ENCODE measurements at places on chromosomes 6 and 20.

- no peak for DNase-seq
These were observed 45.0 kb upstream of the INSM1 start for GRCh38 chr20:20322912-20323311.

GRCh38 chr6:122770835-122771601 lies 8.5 kb upstream of the FABP7 start:
- DNase-seq, result no peak

- no peak for DNase-seq
These were observed 39.3 kb downstream of the ARID1B start for GRCh38 chr6:156816505-156816904.

DNA sequence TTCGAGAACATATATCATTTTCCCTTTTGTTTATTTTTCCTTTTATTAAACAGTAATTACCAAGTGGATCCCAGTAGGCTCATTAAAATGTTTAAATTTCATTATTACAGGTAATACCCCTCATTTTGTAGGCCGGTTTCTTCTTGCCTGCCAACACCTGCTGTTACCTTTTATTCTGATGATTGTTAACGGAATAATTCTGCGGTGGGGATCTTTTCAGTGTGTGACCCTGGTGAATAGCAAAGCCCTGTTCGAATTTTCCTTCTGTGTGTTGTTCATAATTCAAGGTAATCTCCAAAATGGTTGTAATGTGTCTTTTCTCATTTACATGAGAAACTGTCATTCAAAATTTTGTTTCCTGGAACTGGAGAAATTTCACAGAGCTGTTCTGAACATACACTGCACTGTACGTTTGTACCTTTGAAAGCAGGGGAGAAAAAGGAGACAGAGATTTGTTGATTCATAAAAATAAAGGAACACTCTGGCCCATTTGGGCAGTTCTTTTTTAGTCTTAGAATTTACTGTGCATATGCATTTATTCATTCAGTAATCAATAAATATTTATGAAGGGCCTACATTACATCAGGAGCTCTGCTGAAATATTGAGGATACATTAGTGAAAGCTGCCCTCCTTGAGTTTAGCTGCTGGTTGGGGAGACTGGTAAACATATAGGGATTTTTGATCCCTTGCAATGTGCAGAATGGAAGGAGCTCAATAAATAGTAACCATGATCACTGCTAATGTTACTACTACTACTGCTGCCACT lies 502.0 kb downstream of the QKI start:
- no peak for DNase-seq

DNA sequence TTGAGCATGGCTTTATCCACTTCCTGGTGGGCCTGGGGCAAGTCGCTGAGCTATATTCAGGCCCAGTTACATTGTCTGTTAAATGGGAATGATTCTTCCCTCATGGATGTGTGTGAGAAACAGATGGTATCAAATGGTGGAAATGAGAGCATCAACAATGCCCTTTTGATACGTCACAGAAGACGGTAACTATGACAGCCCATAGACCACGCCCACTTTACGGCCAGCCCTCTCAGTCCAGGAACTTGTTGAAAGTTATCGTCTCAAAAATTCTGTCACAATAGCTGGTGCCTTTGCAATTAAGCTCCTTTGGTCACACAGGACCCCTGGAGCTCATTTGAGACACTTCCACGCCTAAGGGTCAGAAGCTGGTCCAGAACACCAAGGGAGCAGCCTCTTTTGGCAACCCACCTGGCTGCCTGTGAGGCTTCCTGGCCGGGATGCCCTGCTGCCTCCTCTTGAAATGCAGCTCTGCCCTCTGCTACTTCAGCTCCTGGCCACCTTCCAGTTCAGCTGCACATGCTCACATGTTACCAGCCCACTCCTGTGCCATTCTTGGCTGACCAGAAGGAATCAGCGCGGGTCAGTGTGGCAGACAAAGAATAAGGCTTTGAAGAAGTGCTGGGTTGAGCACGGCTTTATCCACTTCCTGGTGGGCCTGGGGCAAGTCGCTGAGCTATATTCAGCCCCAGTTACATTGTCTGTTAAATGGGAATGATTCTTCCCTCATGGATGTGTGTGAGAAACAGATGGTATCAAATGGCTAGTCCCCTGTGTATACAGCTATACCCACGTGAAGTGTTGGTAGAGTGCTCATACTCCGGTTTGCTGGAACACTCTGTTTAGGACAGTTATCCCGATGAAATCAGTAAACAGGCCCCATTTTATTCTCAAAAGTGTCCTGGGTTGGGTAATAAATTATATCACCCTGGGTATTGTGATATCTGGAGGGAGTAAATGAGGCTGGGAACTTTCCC lies 199.2 kb upstream of the SUPT3H start:
- DNase-seq, result peak; percentile 80

DNA sequence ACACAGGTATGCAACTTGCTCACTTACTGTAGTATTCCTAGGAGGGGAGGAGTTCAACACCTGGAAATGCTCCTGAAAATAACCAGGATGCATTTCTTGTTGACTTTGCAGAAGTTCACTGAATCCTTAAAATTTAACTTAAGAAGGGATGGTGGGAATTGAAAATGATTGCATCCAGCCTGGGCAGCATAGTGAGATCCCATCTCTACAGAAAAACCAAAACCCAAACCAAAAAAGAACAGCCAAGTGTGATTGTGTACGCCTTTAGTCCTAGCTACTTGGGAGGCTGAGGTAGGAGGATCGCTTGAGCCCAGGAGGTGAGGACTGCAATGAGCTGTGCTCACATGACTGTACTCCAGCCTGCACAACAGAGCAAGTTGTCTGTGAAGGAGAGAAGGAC lies 1.7 kb downstream of the DNAH8 start:
- no peak for DNase-seq

DNA sequence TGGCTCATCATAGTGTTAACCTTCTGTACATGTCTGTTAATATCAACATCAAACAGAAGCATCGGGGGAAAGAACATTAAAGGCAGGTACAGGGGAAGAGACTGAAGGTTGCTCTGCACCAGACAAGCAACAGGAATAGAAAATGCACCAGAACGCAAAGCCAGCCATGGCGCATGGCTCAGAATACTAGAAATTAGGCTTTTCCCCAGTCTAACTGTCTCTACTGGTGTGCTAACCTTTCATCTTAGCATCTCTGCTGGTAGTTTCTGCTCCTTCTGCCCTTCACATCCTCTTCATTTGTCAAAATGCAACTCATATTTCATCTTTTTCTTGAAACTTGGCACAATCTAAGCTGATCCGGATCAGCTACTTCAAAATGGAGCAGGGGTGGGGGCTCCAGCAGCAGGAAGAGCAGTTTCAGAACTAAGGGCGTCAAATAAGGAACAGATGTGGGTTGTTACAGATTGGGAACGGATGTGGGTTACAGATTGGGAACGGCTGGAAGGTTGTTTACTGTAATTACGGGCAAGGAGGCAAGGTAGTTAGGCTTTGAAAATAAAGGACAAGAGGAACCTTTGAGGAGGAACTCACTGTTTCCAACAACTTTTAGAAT lies 13.1 kb upstream of the RNASET2 start:
- no peak for DNase-seq

- DNase-seq, result no peak
These were observed 81.2 kb upstream of the SULF2 start for GRCh38 chr20:47866480-47866879.

GRCh38 chr20:4444404-4444803 lies 277.3 kb upstream of the PRND start:
- no peak for DNase-seq

DNA sequence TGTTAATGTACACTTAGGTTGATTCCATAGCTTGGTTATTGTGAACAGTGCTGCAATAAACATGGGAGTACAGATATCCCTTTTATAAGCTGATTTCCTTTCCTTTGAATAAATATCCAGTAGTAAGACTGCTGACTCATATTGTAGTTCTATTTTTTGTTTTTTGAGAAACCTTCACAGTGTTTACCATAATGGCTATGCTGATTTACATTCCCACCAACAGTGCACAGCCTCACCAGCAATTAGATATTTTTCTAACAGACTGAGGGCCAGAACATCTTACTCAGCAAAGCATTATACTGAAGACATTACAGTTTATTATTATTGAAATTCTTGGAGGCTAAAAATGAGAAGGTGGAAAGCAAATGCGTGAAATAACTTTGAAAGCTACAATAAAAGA lies 187.3 kb upstream of the HEY2 start:
- no peak for DNase-seq

- DNase-seq, result no peak
These were observed 105.2 kb upstream of the CARMIL1 start for GRCh38 chr6:25173951-25174474.

GRCh38 chr6:13286181-13286580 lies 42.2 kb downstream of the TBC1D7 start:
- no peak for DNase-seq

DNA sequence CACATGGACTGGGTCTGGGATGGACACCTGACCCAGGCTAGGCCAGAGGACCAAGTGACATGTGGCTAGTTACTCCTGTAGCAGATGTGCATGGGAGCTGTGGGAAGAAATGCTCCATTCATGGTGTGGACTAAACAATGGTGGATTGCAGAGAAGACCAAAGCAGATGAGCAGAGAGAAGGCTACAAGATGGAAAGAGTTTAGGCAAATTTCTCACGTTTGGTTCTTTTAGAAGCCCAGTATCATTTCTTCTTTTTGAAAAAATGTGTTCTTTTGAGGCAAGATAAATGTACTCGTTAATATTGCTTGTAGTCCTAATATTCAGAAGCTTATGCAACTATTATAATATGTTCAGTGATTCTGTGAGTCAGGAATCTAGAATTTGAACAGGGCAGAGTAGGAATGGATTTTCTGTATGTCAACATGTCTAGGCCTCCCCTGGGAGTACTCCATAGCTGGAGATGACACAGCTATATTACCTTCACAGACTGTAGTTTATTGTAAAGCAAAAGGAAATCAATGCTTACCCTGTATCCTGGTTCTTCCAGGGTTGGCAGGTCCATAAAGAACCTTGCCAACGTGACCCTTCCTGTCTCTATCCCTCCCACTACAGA lies 2.3 kb upstream of the BTN2A1 start:
- DNase-seq, result no peak

GRCh38 chr6:156046841-156047449 lies 591.3 kb upstream of the NOX3 start:
- no peak for DNase-seq

DNA sequence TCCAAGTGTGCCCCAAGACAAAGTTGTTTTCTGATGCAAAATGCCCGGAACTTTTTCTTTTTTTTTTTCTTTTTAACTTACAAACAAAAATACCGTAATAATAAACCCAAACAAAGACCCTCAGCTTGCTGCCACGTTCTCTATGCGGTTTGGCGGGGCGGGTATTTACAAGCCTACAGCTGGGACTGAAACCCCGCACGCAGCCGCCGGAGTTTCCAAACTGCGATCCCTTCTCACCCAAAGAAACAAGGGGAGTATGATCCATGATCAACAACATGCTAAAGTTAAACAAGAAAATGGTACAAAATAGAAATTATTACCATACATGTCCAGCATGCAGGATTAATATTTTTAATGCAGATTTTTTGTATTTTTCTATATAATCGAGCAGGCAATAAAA lies 2.1 kb downstream of the MAFB start:
- no peak for DNase-seq

DNA sequence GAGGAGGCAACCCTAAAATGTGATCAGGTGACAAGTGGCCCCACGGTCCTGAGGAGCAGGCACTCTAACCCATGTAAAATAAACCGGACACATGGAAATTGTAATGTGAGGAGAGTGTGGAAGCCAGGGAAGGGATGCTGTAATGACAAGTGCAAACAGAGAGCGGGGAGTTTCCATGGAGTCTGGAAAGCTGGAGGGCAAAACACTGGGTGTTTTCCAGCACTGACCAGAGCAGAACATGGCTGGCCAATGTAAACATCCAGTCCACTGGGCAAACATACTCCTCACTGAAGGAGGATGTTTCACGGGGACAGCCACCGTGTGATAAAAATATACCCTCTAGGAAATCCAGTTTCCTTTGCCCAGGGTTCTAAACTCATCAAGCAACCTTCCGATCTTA lies 219.0 kb upstream of the JARID2 start:
- DNase-seq, result no peak

- DNase-seq, result peak; percentile 86
These were observed 27.7 kb upstream of the LAMA4 start for GRCh38 chr6:112281821-112282615.

DNA sequence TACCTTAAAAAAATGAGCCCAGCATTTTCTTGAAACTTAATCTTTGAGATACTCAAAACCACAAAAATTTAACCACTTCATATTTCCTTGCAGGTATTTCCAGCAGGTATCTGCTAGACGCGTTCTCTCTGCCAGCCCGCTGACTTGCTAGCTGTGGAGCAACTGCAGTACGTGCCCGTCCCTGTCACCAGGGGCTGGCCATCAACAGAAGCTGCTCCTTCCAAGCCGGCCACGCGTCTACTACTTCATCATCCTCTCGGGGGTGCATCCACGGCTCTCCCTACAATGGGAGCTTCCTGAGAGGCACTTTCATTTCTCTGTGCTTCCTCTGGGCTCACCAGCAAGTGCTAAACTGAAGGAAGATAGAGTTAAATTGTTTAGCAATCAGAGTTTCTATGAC lies 132.4 kb downstream of the DTNBP1 start:
- DNase-seq, result no peak

DNA sequence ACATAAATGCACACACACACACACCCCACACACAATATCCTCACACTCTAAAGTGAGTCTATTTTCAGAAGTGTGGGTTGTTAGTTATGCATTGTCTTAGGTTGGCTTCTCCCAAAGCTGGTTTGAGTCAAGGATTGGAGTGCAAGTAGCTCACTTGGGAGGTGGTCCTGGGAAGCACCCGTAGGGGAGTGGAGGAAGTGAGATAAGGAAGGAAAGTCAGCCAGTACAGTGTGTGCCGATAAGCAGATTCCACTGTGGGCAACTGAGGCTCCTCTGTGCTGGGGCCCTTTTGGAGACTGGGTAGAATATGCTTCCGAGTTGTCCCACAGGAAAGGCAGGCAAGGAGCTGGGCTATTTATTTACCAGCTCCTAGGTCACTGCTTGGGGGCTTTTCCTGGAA lies 67.2 kb downstream of the PLCB4 start:
- no peak for DNase-seq

DNA sequence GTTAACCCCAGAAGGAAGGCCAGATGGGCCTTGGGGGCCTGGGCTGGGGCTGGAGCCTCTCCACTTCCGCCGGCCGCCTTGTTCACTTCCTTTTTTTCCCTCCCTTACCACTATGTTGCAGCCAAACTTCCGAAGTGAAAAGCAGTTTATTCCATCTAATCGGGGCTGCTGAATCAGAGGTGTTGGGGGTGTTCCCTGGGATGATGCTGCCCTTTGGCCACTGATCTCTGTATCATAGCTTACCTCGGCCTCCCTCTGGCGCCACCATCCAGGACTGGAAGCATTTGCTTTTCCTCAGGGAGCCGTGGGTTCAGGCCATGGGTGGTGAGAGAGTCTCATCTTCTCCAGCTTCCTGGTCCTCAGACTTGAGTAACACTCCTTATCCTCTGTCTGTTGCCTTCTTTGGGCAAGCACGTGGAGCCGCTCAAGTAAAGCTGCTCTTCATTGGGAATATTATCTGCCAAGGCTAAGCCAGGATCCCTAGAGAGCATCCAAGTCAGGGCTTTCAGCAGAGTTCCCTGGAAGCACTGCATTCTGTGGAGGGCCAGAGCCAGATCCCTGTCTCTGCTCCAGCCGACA lies 39.6 kb downstream of the SLX4IP start:
- DNase-seq, result peak; percentile 71

Measured in sigmoid colon (tissue), 7 donors.